ENCODE measurements at places on chromosomes 11 and 22.

- no peak for DNase-seq
These were observed 13.5 kb downstream of the PLET1 start for GRCh38 chr11:112247201-112247600.

- DNase-seq, result no peak
These were observed 18.1 kb downstream of the POLA2 start for GRCh38 chr11:65279741-65280440.

- DNase-seq, result no peak
These were observed 2.2 kb downstream of the CECR2 start for GRCh38 chr22:17371448-17371847.

GRCh38 chr22:17083811-17084441 is 874 bp upstream of the IL17RA start:
- no peak for DNase-seq

- no peak for DNase-seq
These were observed 637.2 kb downstream of the ETS1 start for GRCh38 chr11:127950162-127950561.

GRCh38 chr11:130908770-130909625 is 7.3 kb downstream of the SNX19 start:
- no peak for DNase-seq

DNA sequence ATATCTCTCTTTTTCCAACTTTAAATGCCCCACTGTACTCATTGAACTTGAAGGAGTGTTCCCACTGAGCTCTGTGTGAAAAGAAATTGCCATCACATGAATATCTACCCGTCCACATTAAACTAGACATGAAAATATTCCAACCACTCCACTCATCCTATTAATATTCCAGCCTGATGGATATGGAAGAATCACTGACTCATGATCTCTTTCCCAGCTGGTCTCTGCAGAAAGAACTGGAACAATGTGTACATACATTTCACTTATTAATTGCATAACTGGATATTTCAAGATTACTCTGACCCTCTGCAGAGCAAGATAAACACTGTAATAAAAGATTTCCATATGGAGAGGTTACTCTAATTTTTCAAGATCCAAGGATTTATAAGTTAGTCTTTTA is 711.1 kb upstream of the LRRC4C start:
- no peak for DNase-seq

All from GM12891 (cell line).